ENCODE measurements at places on chromosomes 4 and X.

DNA sequence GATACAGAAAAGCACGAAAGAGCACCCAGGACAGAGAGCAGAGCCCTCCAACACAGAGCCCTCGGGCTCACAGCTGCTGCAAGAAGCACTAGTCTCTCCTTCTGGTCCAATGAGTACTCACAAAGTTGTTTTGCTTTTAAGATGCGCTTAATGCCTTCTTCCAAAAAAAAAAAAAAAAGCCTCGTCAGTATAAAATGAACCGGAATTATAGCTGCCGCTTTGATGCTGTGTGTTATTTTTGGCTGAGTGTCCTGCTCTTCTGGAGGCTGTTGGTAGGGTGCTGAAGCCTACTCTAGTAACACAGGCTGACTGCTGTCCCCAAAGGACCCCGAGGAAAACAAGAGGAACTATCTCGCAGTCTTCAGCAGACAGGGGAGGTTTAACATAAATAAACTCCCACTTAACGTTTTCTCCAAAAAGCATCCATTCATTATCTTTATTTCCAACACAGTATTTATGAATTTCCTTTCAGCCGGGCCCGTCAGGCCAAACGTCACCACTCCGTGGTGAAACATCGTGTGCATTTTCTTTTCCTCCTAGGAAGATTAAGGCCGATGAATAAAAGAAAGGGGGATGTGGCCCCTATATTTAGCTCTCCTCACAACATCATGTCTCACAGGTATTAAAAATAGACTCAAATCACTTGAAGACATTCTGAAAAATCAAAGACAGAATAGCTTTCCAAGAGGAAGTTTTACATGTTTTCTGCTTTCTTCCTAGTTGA lies 213.7 kb upstream of the PPARGC1A start:
- DNase-seq: no peak

- no peak for DNase-seq
These were observed 24.4 kb downstream of the CDKL2 start for GRCh38 chr4:75605928-75606327.

- no peak for DNase-seq
These were observed 623.8 kb upstream of the DIPK2B start for GRCh38 chrX:45824471-45824870.

GRCh38 chr4:1093391-1094335 lies 19.7 kb downstream of the RNF212 start:
- no peak for DNase-seq

GRCh38 chr4:176150356-176150682 lies 45.1 kb downstream of the SPATA4 start:
- DNase-seq: no peak

GRCh38 chrX:139930916-139931645 lies 1.8 kb downstream of the ATP11C start:
- peak; percentile 56 for DNase-seq

DNA sequence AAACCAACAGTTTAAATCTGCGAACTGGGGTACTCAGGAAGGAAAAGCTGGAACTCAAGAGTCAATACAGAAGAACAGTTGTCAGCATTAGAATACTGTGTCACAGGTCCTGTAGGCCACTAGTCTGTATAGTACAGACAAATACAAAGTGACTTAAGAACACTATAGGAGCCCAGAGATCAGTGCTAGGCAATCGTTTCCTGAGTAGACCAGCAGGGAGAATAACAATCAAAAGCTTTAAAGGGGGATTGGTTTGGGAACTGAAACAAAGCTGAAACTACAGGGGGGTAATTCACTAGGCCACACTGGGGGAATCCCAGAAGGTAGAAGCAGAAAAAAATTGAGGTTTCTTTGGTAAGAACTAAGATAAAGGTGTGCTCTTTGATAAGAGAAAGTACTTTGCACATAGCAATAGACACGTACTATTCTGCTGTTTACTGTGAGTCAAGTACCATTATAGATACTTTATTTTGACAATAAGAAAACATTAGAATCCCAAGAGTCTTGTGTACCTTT lies 339.7 kb downstream of the PCDH19 start:
- no peak for DNase-seq

DNA sequence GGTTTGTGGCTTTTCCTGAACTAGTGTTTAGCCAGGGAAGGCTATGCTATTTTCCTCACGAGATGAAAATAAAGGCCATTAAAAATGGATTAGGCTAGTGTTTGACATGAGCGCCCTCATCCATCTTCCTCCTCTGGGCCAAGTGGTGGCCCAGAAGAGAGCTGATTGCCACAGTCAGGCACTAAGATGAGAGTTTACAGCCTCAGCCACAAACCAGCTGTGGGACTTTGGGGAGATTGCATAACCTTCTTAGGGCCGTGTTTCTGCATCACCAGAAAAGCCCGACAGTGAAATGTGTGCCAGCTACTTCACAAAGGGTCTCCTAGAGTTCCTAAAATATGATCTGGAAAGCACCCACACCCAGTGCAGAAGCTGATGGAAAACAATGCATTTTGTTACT lies 42.3 kb upstream of the LNX1 start:
- DNase-seq: no peak

DNA sequence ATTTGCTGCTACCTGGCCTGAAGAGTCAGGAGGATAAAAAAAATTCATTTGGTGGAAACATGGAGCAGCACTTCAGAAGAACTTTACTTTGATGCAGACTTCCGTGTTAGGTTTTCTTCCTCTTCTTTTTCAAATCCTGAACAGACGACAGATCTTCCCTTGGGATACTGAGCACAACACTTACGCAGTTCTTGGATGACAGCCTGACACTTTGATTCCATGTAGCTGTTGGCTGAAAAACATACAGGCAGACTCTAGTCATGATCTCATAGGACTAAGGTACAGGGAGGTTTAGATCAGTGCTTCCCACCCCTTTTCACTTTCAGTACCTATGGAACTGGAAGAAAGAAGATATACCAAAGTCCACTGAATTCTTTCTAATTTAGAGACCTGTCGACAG lies 9.2 kb downstream of the CMC4 start:
- DNase-seq: no peak

DNA sequence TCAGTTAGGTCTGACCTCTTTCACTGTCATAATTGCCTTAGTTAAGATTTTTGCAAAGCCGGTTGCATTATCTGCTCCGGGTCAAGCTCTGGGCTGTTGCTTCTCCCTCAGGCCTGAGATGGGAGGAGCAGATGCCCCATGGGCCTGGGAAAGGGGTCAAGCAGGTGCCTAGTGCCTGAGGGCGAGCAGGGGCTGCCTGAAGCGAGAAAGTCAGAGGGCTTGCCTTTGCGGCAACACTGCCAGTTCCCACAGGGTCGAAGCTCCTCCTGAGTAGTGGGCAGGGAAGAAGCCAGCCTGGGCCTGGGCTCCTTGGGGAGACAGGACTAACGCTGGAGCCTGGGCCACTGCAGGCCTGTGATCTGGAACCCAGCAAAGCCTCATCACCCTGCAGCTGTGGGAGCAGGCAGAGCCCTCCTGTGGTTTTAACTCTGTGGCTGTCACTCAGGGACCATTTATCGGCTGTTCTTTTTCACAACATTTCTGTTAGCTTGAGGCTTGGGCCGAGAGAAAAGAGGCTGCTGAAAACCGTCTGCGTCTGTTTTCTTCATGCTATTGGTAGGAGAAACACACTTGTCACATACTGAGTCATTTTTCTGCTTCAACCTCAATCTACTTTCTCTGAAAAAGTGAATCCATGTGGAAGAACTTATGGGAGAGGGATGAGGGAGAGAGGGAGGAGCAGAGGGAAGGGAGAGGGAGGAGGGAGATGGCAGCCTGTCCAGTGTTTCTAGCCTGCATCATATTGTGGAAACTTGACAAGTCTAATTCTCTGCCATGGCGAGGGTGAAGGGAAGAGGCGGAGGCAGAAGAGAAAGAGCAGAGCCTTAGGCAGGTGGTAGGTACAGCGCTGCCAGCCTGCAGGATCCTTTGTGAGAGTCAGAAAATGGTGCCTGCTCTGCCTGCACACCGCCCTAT lies 68.4 kb downstream of the RHOH start:
- DNase-seq: peak; percentile 35

Measured in mucosa of descending colon (tissue), 3 donors.